ENCODE measurements at places on chromosomes 3 and 15.

DNA sequence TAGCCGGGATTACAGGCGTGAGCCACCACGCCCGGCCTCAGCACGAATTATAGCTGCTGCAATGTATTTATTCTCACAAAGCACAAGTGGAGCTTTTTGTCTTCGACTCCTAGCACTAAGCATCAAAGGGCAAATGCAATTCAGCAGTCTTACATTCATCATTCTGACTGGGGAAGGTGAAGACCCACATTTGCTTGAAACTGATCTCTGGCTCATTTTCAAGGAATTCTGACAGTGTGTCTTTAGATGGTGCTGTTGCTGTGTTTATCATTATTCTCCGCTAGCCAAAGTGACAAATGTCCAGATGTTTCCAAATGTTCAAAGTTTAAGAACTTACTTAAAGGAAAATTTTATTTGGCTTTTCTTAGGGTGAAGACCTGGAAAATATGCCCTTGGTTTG lies 55.9 kb downstream of the SGO1 start:
- no peak for DNase-seq

DNA sequence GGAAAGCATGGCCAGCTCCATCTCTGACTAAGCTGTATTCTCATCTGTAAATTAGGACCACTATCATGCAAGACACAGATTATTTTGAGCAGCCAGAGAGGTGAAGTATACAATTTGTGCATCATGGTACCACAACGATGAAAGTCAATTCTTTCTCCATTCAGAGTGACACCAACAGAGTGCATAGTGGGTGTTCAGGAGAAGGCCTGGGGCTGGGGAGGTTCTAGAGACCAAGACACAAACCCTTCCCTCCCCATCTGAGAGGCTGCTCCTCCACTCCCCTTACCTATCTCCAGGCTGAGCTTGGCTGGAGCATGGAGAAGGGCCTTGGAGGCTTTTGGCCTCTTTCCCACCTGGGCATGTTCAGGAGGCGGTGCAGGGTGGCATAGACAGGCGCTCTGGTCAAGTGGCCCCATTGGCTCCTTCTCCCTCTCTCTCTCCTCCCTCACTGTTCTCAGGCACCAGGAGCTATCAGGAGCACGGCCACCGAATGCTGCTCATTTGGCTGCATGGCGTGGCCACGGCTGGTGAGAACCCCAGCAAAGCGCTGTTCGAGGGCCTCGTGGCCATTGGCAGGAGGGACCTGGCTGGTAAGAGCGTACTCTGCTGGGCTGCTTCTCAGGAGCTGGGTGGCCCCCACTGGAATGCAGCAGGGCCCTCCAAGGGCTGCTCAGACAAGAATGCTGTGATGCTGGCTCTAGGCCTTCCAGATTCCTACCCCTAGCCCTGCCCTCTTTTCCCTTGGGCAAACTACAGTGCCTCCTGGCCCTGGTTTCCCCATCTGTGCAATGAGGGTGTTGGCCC lies 37.9 kb downstream of the ANKDD1A start:
- DNase-seq, result no peak

DNA sequence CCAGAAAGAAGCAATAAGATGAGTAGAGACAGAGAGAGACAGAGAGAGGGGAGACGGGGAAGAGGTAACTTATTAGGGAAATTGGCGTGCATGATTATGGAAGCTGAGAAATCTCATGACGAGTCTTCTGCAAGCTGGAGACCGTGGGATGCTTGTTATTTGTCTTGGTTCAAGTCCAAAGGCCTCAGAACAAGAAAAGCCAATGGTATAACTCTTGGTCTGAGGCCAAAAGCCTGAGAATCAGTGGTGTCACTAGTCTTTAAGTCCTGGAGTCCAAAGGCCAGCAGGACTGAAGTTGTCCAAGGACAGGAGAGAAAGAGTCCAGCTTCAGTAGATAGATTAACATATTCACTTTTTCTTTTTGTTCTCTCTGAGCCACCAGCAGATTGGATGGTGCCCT lies 613.6 kb downstream of the CADM2 start:
- DNase-seq, result no peak

DNA sequence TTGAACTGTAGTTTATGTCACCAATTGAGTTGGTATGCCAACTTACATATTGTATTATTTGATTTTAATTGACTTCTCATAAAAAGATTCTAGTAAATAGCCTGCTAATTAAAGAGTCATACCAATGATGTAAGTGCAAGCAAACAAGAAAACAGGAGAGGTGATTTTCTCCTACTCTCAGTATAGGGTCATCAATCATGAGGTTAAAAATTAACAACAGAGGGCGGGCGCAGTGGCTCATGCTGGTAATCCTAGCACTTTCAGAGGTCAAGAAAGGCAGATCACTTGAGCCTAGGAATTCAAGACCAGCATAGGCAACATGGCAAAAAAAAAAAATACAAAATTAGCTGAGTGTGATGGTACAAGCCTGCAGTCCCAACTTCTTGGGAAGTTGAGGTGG lies 108.7 kb downstream of the MYO9A start:
- DNase-seq, result no peak

DNA sequence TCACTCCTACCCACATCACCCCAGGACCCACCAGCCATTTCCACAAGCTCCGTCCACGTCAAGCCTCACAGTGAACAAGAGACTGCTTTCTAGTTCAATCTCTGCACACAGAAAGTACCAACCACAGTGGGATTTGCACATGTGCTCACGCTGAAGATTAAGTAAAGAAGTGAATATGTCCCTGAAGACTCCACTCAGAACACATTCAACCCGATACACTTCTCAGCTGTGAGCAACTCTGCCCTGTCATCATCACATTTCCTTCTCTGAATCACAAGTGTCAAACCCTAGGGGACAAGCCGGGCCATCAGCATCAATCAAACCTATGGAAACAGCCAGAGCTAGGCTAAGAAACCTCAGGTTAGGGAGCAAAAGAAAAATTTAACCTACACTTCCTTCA lies 1.9 kb downstream of the STIMATE start:
- no peak for DNase-seq

DNA sequence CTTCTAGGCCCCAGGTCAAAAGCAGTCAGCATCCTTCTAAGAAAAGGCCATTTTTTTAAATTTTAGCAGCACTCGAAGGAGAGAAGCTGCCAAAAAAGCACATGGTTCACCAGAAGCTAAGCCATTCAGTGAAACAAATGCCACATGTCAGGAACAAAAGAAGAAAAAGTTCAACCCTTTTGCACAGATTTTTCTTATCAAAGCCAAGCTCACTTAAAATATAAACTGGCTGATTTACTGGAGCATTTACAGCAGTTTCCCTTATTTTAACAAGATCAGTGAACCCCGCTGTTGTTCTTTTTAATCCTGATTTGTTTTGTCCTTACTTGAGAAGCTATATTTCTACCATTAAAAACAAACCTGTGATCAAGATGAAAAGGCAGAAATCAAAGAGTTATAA lies 46.5 kb upstream of the SYNPR start:
- no peak for DNase-seq

DNA sequence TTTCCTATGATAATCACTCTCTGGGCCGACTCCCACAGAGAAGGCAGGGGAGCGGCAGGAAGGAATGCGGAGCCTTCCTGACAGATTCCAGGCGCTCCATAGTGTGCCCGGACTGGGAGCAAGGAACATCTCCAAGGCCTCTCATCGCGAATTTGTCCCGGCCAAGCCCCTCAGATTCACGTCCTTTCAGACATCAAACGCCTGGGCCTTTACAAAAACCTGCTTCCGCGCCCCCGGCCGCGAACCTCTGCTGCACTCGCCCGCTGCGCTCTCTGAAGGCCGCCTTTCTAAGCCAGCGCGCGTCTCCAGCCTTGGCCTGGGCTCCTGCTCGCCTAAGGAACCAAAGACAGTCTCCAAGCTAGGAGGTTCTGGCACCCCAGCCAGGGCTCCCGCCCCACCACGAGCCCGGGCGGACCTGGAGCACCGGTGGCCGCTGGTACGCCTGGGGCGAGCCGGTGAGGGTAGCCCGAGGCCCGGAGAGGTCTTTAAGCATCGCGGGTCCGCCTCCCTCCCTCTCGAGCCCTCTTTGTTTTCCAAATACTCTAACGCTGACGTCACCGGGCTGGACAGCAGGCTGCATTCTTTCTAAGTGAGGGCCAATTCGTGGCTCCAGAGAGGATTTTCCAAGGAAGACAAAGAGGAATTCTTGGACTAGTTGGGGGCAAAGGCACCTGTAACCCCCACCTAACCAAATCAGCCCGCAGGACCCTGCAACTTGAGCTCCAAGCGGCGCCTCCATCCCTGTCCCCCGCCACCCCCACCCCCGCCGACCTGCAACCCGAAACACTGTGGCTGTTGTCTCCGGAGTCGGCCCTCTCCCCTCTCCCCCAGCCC lies 759 bp downstream of the AMOTL2 start:
- DNase-seq, result peak; percentile 96

Data from H7 (cell line).